ENCODE measurements at places on chromosomes 7 and 10.
A peak's percentile ranks its signal among the peaks of the same experiment; 100 is the strongest.

- no peak for DNase-seq
Observed at GRCh38 chr10:106919871-106920282, 244.6 kb downstream of the SORCS1 start.

DNA sequence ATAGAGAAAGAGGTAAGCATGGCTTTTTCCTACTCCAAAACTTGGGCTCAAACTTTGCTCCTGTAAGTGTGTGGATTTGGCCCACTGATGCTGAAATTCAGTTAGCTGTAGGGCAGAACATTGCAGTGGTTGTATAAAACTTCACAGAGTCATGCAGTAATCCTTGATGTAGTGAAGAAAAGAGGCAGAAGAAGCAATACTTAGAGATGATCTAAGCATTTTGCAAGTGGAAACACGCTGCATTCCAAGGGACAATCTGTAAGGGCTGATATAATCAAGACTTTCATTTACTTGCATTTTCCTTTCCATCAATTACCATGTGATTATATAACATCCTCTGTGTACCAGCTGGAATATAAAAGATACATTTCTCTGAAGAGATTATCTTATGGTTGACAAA lies 338.8 kb downstream of the DNAJB9 start:
- no peak for DNase-seq

- no peak for DNase-seq
Observed at GRCh38 chr7:156497776-156498509, 142.6 kb upstream of the RNF32 start.

DNA sequence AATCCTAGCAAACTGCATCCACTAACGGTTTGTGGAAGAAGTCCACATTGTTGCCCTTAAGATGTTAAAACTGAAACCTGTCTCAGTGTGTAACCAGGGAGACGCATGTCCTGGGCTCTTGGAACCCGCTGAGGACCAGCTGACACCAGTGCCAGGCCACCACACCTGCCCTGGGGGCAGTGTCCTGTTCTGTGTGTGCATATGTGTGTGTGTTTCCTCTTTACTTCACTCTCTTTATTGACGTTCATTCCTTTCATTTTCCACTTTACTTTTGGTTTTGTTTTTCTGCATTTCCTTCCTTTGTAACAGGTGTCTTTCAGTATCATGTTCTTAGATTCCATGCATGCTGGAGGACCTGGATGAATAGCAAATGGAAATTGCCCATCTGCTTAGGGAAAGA lies 83.8 kb downstream of the TEX36 start:
- no peak for DNase-seq

DNA sequence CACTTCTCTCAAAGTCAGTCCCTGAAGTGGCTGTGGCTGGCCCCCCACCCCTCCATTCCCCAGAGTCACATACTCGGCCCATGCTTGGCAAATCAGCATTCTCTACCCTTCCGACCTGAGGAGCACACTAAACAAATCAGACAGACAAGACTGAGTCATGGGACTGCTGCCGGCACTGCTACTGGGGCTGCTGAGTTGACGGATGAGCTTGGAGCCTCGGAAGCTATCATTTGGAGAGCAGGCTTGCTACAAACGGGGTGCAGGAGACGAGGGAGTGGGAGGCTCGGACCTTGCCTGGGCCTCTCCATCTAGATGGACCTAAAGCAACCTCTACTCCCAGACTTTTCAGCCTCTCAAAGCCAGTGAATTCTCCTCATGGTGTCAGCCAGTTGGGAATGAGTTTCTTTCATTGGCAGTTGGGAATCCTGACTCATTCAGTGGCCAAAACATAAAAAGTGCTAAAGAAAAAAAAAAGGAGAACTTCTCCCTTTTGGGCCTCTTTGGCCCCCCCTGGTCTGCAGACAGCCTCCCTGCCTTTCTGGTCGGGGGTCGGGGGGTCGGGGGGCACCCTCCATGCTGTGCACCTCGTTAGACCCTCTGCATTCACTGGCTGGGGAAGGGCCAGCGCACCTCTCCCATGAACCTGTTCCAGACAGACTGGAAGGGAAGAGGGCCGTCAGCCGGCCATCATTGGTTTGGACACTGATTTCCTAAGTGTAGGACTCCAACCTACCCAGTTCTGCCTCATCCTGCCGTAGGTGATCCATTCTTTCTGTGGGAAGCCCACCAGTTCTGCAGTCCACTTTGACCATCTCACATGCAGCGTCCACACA lies 52.3 kb upstream of the COL13A1 start:
- no peak for DNase-seq

DNA sequence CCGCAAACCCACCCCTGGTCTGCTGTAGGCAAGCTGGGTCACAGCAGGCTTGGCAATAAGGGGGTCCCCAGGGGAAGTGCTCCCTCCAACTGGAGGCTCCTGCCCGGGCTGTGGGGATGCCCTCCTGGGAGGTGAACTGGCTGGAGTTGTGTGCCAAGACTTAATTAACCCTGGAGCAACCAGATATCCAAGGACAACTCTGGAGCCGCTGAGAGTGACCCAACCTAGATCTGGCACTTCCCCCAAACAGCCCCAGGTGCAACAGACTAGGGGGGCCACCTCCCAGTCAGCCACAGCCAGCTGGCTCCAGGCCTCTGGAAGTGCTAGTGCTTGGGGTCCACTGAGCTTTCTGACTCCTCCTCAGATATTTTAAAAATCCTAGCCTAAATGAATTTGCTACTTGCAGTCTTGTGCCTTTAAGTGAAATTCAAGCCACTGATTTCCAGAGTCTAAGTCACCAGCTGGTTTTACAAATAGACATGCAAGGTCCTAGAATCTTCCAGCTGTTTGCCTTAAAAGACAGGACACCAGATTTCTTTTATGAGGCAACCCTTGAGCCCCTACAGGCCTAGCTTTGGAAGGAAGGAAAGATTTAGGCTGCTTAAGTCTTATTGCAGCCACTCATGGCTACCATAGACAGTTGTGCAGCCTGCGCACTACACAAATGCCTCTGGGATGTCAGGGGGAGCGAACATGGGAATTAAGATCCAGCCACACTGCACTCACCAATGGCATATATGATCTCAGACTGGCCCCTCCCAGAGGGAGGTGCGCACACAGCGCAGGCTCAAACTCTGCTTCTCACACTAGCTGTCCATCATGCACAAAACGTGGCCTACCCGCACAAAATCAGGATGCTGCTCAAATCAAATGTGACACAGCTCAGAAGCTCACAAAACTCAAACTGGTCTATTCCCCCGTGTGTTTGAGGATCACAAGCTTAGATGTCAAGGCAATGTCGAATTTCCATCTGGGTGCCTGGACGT lies 42.6 kb upstream of the MYL10 start:
- no peak for DNase-seq

- DNase-seq, result peak; percentile 26
Observed at GRCh38 chr10:58177362-58177947, 90.2 kb downstream of the IPMK start.

DNA sequence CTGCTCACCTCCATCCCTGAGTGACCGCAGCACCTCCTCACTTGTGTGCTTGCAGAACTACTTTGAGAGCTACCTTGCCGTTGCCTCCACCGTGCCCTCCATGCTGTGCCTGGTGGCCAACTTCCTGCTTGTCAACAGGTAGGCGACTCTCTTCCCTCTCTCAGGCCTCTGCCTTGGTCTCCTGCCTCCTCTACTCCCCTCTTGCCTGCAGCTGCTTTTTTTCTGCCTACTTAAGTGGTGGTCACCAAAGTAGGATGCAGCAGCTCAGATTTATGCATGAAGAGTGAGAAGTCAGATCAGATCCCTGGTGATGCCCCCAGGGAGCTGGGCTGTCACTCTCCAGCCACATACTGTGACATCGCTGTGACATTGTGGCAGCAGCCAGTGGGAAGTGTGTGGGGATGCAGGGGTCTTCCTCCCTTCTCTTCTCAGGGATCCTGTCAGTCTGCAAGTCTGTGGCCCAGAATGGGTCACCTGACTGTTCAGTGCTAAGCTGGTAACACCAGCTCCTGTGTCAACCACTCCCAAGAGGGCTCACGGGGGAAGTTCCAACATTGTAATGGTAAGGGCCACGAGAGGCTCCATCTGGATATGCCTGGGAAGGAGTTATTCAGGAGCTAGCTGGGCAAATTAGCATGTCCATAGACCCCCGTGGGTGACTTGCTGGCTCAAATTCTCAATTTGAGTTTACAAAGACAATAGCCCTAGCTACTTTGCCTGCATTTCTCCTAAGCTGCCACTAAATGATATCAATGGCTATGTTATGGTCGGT lies 25.3 kb downstream of the SLC29A3 start:
- no peak for DNase-seq

GRCh38 chr10:50653758-50654157 lies 30.0 kb upstream of the SGMS1 start:
- DNase-seq, result no peak

DNA sequence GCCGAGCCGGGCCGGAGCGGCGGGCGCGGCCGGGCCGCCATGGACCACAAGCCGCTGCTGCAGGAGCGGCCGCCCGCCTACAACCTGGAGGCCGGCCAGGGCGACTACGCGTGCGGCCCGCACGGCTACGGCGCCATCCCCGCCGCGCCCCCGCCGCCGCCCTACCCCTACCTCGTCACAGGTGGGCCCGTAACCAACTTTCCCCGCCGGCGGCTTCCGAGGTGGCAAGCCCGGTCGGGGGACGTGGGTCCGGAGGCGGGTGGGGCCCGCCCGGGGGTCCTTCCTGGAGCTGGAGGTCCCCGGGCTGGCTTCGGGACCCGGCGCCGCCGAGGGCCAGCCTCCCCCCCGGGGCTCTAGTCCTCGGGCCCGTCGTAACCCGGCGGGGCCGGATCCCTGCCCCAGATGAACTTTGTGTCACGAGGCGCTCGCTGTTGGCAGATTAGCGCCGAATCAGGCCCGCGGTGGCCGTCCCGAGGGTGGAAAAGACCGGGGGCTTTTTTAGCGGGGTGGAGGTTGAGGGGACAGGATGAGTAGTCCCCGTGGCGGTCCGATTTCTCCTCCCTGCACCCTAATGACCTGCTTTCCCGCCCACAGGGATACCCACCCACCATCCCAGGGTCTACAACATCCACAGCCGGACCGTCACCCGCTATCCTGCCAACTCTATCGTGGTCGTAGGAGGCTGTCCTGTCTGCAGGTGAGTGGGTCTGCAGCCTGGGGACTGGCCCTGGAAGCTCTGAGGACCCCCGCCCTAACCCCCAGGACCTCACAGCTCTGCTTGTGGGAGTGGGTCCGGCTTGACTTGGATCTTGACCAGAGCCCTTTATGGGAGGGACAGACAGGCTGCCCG lies 496 bp downstream of the BRI3 start:
- peak; percentile 54 for DNase-seq

GRCh38 chr10:89543841-89544240 lies 8.4 kb upstream of the SLC16A12 start:
- no peak for DNase-seq

GRCh38 chr10:17474595-17475323 lies 20.4 kb upstream of the ST8SIA6 start:
- DNase-seq, result peak; percentile 42

- DNase-seq, result no peak
Observed at GRCh38 chr10:99872367-99873162, 90.1 kb downstream of the ABCC2 start.

DNA sequence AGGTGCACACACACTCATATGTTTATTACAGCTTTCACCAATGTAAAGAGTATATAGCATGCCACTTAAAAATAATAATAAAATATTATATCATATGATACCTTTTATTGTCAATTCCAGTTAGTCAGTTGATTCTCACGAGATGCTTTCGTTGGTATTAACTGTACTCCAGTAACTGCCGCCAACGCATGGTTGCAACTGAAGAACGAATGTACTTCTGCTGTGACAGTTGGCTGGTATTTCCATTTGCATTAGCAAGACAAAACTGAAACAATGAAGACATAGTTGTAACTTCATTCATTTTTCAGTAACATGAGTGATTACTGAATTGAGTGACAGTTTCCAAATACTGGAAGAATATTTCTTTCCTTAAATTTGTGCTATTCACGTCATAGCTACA lies 70.5 kb upstream of the PRKCQ start:
- no peak for DNase-seq

GRCh38 chr10:131227163-131227740 lies 84.3 kb downstream of the TCERG1L start:
- DNase-seq, result no peak

DNA sequence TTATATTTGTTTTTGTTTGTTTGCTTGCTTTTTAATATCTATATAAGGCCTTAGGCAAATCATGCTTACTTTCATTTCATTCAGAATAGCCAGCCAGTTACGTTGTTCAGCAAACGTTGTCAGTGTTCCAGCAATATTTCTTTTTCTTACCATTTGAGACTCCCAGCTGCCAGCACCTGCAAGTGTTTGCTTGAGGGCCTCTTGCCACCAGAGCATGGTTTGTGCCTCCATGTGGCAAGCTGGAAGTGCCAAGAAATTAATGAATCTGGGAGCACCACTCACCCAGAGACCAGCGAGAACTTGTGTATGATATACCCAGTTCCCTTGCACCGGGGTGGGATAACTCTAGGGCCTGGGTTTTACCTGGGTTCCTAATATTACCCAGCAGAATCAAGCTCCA lies 177.1 kb upstream of the CSTF2T start:
- DNase-seq, result no peak

GRCh38 chr10:129879655-129880054 lies 84.4 kb downstream of the EBF3 start:
- DNase-seq, result no peak

GRCh38 chr7:22422831-22423615 lies 66.1 kb upstream of the RAPGEF5 start:
- DNase-seq, result no peak

GRCh38 chr7:28061824-28062196 lies 118.8 kb downstream of the JAZF1 start:
- no peak for DNase-seq

DNA sequence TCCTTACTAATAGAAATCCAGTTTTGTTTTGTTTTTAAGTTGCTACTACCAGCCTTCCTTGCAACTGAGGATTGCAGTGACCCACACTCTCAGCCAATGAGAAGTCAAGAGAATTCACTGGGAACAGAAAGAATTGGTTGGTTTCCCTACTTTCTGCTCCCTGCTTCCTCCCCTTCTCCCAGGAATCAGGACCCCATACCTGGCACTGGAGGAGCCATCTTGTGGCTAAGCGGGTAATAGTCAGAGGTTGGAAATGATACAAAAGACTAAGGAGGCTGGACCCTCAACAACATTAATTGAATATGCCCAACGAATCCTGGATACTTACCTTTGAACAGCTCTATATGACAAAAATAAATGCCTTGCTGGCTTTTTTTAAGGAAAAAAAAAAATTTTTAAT lies 6.3 kb downstream of the TMEM176A start:
- DNase-seq, result no peak

DNA sequence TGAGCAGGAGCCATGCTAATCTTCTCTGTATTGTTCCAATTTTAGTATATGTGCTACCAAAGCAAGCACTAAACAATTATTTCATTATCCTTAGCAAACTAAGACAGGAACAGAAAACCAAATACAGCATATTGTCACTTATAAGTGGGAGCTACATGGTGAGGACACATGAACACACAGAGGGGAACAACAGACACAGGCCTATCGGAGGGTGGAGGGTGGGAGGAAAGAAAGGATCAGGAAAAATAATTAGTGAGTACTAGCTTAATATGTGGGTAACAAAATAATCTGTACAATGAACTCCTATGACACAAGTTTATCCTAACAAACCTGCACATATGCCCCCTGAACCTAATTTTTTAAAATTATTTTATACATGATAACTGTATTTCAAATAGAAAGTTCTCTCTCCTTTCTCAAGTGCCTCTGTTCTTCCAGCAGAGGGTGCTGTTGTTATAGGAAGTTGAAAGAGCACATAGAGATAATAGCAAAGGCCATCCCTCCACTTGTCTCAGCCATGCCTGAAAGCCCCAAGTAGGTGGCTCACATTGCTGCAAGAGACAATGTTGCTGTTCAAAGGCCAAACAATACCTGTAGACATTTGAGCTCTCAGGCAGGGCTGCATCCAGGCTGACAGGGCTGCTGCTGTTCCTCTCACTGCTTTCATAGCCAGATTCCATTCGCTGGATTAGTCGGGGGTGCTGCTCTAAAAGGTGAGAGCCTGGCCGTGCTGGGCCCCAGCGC lies 33.4 kb upstream of the PPP3CB start:
- DNase-seq, result peak; percentile 85
